NCI-H1930 (cell line): ENCODE measurements at places on chromosomes 11 and 22.
A peak's percentile ranks its signal among the peaks of the same experiment; 100 is the strongest.

- no peak for DNase-seq
Observed at GRCh38 chr11:129273944-129274711, 82.0 kb upstream of the ARHGAP32 start.

GRCh38 chr11:3041699-3042441 lies 15.4 kb downstream of the CARS1 start:
- DNase-seq: no peak

- peak; percentile 20 for DNase-seq
Observed at GRCh38 chr11:41283191-41283930, 176.1 kb downstream of the LRRC4C start.

DNA sequence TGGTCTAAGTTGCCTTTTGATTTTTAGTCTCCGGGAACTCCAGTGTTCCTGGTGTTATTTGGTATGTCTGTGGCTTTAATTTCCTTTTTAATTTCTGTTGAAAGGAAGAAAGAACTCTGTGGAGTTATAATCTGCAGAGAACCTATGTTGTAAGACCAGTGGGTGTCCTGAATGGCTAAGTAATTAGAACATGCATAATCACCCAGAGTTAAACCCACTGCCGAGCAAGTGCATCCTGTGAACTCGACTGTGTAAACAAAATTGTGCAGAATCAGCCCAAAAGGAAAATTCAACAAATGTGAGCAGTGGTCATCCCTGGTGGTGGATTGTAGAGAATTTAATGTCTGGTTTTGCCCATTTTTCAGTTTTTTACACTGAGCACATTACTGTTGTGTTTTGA lies 162.5 kb downstream of the COMMD9 start:
- no peak for DNase-seq

DNA sequence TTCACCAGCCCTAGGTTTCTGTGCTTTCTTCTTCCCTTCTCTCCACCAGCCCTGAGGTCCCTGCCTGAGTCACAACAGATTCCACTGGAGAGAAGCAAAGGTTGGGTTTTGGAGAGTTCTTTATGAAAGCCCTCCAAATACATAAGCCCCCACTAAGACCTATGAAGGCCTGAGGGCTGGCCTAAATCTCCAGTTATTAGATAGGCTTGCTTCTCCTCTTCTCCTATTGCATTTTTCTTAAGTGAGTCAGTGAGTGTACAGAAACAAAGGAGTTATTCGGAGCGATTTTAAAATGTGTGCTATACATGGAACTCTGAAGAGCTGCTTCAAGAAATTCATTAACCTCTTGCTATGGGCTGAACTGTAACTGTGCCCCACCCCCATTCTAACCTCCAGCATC lies 1057.3 kb downstream of the OPCML start:
- no peak for DNase-seq

GRCh38 chr11:66686100-66686785 lies 8.6 kb upstream of the RBM4B start:
- DNase-seq: no peak

DNA sequence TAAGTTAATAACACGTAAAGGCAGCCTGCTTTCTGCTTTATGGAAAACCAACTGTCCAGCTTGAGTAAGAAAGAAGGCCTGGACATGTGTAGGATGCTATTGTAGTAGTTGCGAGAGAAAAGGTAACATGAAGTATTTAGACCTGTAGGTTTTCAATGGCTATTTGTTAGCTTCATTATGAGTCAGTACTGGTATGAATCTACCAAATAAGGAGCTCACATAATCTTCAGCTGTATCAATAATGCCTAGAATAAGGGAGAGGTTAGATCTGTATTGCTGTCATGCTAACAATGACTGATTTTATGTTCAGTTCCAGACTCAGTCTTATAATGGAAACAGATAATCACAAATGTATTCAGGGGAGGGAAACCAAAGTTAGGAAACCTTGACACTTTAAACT lies 550.3 kb downstream of the CNTN5 start:
- DNase-seq: no peak

- DNase-seq: no peak
Observed at GRCh38 chr11:128632141-128632791, 44.9 kb upstream of the ETS1 start.

- DNase-seq: peak; percentile 29
Observed at GRCh38 chr11:33065445-33066178, 26.2 kb downstream of the TCP11L1 start.

- no peak for DNase-seq
Observed at GRCh38 chr11:115017529-115017928, 339.2 kb downstream of the NXPE2 start.

GRCh38 chr22:45709060-45709739 lies 37.6 kb downstream of the ATXN10 start:
- DNase-seq: no peak

DNA sequence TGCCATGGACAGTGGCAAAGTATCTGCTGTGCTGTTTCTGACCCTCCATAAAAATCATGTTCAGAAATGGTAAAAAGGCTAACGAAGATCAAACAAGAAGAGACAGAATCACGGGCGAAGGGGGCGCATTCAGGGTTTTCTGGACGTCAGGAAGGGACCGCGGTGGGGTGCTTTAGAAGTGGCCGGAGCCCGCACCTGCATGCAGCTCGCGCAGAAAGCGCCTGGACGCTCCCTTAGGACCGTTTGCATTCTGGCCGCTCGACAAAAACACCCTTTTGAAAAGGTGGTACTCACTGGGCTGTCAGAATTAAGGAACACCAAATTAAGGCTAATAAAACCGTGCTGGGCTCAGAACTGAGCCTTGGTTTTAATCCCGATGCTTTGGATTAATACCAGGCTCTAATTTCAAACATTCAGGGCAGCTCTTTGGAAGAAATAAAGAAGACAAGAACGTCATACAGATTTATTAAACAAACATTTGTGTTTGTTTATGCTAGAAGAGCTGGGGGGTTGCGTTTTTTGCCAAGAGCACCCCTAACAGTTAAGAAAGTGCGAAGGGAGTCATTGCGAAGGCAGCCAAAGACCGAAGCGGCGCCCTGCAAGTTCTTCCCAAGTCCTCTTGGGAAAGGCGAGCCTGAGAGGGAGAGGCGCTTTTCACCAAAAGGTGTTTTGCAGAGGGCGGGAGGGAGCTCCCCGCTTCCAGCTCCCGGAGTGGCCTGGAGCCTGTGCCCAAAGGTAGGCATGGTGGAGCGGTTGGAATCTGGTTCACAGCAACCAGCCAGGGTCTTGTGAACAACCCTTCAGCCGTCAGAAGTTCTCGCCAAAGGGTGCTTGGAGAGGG lies 47.7 kb upstream of the DBX1 start:
- DNase-seq: no peak

DNA sequence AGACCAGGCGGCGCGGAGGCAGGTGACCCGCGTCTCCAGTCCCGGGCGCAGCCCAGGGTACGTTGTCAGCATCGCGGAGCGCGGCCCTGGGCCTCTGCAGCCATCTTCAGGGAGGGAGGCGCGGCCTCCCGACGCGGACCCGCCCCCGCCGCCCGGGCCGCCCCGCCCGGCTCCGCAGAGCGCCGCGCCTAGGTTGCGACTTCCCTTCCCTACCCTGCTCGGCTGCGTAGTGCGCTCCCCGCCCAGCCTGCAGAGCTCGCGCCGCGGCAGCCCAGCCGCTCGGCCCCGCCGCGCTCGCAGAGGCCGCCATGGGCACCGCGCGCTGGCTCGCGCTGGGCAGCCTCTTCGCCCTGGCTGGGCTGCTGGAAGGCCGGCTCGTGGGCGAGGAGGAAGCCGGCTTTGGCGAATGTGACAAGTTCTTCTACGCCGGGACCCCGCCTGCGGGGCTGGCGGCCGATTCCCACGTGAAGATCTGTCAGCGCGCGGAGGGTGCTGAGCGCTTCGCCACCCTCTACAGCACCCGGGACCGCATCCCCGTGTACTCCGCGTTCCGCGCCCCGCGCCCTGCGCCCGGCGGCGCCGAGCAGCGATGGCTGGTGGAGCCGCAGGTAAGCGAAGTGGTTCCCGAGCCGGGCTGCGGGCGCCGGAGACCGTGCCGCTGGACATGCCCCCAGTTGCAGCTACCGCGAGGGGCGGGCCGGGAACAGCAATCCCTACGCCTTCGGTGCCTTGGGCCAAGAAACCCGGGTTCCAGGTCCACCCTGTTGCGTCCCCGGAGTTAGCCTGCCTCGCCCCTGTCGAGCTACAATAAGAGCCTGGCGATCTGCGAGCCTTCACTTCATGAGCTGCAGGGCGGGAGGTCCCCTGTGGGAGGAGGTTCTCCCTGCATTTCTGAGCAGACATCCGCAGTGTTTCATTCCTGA lies at the start of gene ENDOD1:
Gene ENDOD1, plus strand, starts transcription at position 227 of the 923 bp plus-strand sequence. Its CDS starts 82 bp downstream, at position 309.
- peak; percentile 23 for DNase-seq

DNA sequence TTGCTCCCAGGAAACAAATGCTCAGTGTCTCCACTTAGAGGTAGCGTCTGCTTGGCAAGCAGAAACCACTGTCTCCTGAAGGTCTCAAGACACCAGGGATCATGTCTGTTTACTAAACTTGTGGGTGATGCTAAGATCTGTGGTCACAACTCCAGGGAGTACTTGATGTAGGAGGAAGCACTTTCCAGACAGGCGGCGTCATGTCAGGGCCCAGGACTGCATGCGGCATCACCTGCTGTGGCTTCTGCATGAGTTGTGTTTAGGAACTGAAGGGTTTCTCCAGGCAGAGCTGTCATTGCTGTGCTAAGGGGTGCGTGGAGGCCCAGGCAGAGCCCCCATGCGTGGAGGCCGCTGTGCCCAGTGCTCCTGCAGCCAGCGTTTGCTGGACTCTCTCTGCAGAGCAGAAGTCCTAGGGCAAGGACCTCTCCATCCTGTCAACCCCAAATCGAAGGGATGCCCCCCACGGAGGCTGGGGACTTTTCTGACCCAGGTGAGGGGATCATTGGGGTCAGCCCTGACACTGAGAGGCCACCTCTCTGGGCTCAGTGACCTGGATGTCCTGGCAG lies 8.1 kb upstream of the PANX2 start:
- DNase-seq: no peak

DNA sequence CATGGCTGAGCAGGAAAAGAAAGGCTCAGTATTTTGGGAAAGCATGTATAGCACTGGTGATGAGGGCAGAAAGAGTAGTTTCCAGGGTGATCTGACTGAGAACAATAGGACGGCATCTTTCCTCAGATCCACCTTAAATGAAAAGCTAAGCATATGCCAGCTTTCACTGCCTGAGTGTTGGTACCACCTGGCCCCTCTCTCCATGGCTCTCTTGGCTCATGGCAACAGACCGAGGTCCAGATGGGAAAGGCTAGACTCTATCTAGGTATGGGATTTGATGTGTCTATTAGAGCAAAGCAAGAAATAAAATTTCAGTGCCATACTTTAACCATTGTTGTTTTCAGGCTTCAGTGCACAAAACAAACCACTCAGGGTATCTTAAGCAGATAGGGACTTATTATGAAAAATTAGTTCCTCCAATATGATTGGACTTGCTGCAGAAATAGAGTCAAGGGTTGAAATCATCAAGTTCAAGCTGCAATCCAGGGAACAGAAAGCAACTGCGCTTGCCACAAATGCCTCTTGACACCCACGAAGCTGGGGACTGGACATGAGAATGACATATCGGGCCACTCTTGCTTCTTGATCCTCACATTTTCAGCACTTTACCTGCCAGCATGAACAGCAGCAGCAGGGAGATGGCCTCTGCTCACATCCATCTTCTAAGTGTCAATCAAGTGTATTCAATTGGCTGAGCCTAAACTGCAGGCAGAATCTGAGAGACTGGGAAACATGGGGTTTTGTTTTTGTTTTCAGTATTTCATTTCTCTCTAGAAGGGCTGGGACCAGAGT lies 64.0 kb upstream of the SNX19 start:
- DNase-seq: no peak

DNA sequence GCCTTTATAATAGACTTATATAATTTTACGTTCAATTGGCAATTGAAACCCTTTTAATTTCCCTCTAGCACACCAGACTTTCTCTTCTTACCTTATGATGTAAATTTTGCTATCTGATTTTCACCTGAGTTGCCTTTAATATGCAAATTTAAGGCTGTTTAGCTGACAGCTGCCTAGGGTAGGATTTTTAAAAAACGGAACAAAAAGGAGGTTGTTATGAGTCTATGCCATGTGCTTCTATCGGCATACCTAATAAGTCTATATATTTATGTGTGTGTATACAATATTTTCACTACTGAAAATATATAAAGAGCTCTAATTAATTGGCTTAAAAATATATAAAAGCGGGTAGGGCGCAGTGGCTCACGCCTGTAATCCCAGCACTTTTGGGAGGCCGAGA lies 11.8 kb upstream of the SELENOH start:
- DNase-seq: no peak

DNA sequence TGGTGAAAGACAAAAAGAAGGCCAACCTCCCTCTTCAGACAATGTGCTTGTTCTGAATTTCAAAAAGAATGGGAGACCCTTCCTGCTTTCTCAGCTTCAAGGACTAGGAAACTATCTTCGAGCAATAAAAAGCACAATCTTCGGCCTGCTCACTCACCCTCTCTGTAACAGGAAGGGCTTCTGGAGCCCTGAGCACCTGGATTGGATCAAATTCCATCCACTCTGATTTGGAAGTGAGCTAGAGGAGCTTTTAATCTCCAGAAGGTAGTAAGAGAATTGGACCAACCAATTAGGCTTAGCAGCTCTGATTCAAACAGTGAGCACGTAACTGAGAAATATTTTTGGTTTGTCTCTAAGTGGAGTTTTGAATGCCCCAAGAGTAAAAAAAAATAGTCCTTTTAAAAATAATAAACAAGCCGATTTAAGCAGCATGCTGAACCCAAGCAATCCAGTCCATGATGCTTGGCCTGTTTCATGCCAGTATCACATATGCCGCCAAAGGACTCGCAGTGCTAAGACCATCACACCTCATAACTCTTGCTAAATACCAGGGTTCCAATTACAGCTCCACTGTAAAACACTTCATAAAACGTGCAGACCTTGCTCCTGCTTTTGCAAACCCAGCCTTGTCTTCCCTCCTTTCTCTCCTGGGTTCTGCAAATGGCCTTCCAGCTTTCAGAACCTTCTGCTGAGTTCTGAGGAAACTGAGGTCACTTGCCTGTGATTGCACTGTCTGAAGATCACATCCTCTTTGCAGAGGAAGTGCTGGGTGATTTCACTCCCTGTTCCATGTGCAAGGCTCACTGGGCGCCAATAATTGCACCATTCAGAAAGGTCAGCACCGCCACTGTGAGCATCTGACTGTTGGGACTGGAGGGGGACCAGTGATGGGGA lies 74.4 kb downstream of the SLC1A2 start:
- DNase-seq: no peak

DNA sequence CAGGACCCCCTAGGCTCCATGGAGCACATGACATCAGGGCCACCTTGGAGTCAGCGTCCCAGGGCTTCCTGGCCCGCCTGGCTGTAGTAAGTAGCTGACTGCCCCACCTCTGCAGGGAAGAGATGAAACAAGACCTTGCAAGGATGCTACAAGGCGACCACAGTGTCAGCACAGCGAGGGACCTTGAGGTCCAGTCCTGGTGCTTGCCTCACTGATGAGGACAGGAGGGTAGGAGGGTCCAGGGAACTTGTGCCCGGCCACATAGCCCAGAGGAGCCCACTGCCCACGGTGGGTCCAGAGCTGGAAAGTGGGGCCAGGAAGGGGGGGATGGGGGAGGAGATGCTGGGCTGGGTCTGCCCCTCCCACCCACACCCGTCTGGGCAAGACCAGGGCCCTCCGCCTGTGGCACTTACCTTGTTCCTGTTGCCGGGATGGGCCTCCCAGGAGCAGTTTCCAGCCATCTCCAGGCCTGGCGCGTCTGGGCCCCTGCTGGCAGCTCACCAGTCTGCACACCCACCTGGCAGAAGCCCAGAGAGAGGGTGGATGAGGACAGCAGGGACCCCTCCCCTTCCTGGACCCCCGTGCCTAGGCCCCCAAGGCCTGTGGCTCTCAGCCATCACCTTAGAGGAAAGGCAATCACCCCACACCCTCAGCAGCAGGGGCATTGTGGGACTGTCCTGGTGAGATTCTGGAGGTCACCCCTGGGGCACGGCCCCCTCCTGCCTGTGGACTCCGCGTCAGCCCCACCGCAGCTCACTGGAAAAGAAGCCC lies 3.4 kb downstream of the MRGPRF start:
- DNase-seq: no peak
